Activated T-helper 1 cell treated with anti-CD3 and anti-CD28 coated beads, Interleukin-2, amount 50 U/mL, for 16 hours (primary cell): ENCODE measurements at places on chromosomes 6 and 20.

- DNase-seq = peak; percentile 9
These were observed at the start of gene BFSP1 for GRCh38 chr20:17530716-17531664. Gene BFSP1 (minus strand): TSS chr20:17531379. CDS start chr20:17531329, 50 bp downstream.

DNA sequence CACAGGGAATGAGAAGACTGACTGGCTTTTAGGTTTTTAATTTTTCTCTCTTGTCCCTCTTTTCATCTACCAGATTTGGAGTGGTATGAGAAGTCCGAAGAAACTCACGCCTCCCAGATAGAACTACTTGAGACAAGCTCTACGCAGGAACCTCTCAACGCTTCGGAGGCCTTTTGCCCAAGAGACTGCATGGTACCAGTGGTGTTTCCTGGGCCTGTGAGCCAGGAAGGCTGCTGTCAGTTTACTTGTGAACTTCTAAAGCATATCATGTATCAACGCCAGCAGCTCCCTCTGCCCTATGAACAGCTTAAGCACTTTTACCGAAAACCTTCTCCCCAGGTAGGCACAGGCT, 644 bp downstream of the MAD2L1BP start:
- no peak for DNase-seq

- no peak for DNase-seq
These were observed 348.0 kb upstream of the JARID2 start for GRCh38 chr6:14897831-14898230.

GRCh38 chr6:159092631-159093030, 47.8 kb upstream of the TAGAP start:
- no peak for DNase-seq

- DNase-seq = no peak
These were observed 93.2 kb downstream of the ASXL1 start for GRCh38 chr20:32451340-32451681.

DNA sequence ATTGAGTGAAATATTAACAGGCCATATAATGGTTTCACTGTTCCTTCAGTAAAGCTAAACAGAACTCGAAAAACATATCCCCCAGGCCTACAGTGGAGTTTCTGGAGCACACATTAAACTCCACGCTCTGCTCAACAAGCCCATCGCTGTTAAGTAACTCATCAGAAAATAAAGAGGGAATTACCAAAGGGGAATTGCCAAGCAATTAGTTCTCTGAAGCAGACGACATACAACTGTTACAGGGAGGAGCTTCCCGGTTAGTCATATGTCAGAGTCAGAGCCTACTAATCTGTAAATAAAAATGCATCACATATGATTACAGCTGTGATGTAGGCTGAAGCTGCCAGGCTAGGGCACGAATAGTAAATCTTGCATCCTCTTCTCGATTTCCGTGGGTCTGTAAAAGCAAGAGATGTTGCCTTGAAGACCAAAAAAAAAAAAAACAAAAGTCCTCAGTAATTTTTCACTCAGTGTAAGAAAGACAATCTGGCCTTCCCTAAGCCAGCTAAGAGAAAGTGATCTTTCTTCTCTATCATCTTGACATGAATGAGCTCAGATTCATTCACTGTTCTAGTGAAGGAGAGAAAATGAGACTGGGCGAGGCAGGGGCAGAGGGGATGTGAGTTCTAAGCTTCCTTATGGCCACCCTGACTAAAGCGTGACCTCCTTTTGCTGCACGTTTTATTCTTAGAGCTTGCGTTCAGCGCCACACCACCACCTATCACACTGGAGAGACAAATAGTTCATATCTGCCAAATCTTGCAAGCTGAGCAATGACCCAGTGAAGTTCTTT, 13.8 kb downstream of the ATXN1 start:
- DNase-seq = no peak

- no peak for DNase-seq
These were observed 8.8 kb downstream of the GNL1 start for GRCh38 chr6:30547454-30547853.

GRCh38 chr6:33429750-33430052, 9.8 kb downstream of the SYNGAP1 start:
- DNase-seq = no peak

DNA sequence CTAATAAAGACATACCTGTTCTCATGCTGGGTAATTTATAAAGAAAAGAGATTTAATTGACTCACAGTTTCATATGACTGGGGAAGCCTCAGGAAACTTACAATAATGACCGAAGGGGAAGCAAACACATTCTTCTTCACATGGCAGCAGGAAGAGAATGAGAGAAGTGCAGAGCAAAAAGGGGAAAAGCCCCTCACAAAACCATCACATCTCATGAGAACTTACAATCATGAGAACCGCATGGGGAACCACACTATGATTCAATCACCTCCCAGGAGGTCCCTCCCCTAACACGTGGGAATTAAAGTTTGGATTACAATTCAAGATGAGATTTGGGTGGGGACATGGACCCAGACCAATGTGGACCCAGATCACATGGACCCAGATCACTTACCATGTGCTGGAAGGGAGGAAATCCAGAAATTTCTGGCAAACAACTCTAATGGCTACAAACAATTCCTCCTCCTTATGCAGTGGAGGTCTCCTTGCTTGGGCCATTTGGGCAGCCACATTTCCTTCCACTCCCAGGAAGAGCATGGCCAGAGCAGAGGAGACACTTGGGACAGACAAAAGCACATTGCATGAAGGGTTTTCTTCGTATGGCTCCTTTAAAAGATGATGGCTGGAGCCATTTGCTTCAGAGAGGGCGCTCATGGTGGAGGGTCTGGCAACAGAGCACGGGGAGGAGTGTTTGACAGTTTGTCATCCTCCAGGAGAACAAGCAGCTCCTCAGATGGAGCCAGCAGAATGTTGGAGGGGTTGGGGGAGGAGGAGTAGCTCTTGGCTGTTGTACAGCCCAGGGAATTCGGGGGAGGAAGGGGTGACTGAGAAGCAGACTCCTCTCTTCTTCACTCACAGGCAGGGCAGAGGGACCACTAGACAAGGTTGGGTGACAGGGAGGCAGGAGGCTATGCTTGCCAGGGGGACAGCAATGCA, 30.4 kb downstream of the SERPINB9 start:
- DNase-seq = no peak

GRCh38 chr6:43954311-43955131, 172.7 kb downstream of the MRPL14 start:
- DNase-seq = no peak

DNA sequence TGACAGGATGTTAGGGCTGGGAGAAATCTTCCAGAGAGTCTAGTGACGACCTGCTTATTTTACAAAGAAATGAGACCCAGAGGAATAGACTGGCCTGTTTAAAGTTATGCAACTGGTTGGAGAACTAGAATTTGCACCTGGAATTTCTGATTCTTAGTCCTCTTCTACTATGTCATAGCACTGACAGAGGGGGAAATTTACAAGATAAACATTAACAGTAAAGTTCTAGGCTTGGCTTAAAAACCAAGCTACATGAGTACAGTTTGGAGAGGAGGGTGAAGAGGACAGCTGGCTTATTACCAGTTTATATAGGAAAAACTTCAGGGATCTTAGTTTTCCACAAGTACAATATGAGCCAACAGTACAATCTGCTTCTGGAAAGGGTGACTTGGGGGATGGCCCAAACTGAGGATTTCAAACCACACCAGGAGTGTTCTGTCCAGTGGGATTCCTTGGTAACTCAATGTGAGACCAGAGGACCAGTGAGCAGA, 269.6 kb downstream of the CD109 start:
- DNase-seq = no peak

DNA sequence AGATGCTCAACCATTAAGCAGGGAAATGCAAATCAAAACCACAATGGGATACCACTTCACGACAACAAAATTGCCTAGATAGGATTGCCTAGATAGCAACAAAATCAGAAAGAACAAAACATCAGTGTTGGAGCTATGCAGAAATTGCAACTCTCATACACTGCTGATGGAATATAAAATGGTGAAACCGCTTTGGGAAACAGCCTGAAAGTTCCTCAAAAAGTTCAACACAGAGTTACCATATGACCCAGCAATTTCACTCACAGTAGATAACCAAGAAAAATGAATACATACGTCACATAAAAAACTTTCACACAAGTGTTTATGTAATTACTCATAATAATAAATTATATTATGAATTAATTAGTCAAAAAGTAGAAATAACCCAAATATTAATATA, 78.3 kb downstream of the MAFB start:
- DNase-seq = no peak

DNA sequence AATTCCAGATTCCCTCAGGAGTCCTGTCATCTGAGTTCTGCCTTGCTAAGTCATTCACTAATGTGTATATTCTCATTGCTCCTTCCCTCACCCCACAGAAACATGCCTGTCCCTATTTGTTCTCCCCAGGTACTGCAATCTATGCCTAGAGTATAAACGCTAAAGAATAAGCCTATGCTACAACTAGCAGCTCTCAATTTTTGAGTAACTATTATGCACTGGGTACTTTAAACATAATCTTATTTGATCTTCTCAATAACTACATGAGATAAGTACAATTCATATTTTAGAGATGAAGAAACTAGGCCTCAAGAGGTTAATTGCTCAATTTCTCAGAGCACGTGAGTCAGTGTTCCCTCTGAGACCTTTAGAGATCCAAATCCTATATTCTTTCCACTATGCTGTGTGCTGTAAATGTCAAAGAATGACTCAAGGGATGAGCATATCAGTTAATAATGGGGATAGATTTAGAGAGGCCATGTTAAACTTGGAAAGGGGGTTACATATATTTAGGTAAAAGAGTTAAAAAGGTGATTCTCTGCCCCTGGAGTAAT, 423.8 kb upstream of the ADGRB3 start:
- no peak for DNase-seq

GRCh38 chr6:42009844-42010184, 40.5 kb upstream of the TAF8 start:
- DNase-seq = no peak

GRCh38 chr20:18057101-18057993, at the start of gene OVOL2:
Gene OVOL2 (minus strand): TSS chr20:18057916. CDS start chr20:18057634, 282 bp downstream.
- DNase-seq = no peak

DNA sequence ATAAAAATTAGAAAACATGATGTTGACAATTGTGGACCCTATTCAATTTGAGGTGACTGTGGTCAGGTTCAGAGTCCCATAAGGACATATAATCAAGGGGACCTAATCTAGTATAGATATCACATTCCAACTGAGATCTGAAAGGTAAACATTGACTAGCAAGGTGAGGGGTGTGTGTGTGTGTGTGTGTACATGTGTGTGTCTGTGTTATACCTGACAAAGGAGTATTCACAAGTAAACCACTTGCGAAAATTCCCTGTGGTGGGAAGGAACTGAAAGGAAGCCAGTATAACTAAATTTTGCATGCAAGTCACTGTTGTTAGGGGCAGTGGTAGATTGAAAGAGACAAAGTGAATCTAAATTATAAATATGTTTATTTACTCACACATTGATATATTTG, 723.7 kb downstream of the COL12A1 start:
- DNase-seq = no peak

DNA sequence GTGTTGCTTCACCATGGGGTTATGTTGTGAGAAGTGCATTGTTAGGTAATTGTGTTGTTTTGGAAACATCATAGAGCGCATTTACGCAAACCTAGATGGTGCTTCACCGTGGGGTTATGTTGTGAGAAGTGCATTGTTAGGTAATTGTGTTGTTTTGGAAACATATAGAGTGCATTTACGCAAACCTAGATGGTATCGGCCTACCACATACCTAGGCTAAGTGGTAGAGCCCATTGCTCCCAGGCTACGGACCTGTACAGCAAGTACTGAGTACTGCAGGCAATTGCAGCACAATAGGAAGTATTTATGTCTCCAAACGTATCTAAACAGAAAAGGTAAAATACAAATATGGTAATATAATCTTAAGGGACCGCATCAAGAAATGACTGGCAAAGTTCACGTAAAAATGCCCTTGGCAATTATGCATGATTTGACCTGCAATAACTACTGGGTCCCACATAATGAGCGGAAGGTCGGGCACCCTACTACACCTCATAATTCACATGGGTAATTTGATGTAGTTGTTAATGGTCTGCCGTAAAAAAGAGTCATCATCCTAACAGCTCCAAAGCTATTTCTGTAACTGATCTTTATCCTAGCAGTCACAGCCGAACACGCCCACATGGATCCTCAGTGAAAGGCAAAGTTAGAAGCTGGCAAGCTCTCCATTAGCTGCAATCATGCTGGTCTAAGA, 76.0 kb downstream of the RSPH3 start:
- no peak for DNase-seq

GRCh38 chr20:19692685-19693119, 65.4 kb upstream of the RIN2 start:
- peak; percentile 16 for DNase-seq

- DNase-seq = no peak
These were observed 8.8 kb downstream of the SLC9A8 start for GRCh38 chr20:49821381-49821780.

DNA sequence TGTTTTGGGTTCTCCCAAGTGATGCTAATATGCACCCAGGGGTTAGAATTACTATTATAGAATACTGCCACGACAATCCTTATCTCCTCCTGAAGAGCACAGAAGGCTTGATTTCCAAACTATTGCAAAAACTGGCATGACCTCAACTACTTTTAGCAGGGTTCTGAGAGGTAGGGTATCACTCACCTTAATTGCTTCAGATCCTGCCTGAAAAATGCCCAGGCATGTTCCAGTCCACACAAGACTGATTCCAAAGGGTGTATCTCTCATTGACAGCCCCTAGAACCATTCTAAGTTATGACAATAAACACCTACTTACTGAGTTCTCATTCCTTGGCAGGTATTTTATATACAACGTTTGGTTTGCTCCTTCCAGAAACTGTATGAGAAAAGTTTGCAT, 5.0 kb upstream of the DSE start:
- no peak for DNase-seq

DNA sequence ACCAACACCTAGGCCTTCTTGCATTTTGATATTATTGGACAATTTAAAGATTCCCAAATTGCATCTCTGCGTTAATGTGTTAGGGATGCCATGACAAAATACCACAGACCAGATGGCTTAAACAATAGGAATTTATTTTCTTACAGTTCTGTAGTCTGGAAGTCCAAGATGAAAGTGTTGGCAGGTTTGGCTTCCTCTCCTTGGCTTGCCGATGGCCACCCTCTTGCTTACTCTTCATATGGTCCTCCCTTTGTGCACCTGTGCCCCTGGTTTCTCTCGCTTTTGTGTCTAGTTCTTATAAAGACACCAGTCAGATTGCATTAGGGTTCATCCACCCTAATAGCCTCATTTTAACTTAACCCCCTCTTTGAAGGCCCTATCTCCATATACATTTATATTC, 842.4 kb upstream of the FLRT3 start:
- DNase-seq = no peak

DNA sequence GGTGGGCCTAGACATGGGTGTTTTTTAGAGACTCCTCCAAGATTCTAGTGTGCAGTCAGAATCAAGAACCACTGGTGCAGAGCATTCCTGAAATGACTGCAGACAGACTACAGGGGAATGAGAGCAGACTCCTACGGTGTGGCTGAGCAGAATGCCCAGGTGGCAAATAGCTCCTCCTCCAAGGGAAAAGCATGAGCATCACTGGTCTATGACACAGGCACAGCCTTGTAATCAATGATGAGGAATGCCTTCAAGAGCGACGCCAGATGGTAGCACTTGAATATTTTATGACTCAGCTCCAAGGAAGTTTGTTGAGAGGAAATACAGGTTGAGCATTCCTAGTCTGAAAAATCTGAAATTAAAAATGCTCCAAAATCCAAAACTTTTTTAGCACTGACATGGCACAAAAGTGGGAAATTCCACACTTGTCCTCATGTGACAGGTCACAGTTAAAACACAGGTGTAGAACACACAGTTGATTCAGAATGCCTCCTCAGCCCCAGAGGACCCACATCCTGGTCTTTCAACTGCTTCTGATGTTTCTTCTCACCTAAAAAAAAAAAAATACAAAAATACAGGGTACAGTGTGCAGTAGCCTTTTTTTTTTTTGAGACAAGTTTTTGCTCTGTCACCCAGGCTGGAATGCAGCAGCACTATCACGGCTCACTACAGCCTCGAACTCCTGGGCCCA, 10.6 kb upstream of the FAM8A1 start:
- DNase-seq = no peak
